Activated T-cell treated with anti-CD3 and anti-CD28 coated beads, Interleukin-2, amount 50 U/mL, for 48 hours (primary cell): ENCODE measurements at places on chromosomes 11 and 22.

- DNase-seq, result no peak
Measured at GRCh38 chr11:72696866-72697700, 22.9 kb upstream of the PDE2A start.

DNA sequence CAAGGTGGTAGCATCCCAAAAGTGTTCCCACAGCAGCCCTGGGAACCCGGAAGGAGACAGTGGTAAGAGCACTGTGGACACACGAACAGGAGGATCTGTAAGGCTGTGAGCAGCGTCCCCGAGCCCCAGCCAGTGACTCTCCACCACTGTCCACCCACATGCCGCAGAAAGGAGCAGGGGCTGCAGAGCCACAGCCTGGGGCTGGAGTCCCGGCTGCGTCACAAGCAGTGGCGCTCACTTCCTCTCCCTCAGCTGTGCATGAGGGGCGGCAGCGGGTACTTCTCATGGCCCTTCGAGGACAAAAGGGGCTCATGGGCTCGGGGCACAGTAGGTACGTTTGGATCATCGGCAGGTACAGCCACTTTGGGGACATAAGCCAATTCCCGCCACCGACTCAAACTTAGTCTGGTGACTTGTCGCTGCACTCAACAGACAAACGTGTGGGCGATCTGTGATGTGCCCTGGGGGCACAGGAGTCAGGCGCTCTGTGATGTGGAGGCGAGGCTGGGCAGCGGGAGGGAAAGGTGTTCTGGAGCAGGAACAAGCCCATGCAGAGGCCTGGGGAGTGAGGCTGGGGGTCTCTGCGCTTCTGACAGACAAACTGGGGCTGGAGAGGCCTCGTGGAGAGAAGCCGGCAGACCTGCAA, 68.5 kb downstream of the SCUBE1 start:
- DNase-seq, result no peak

DNA sequence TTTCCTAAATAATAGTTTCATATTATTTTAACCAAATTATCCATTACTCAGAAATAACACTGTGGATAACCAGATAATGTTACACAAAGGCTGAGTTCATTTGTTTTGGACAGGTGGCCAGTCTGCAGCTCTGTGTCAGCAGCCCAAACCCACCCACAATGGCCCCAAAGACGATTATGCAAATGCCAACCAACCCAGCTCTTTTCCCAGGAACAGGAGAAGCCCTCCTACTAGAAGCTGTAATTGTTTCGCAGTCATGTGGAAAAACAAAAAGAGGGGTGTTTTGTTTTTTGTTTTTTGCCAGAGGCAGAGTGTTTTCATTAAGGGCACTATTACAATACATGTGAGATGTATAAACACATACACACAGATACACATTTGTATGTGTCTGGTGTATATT, 102.1 kb downstream of the FCHSD2 start:
- no peak for DNase-seq

DNA sequence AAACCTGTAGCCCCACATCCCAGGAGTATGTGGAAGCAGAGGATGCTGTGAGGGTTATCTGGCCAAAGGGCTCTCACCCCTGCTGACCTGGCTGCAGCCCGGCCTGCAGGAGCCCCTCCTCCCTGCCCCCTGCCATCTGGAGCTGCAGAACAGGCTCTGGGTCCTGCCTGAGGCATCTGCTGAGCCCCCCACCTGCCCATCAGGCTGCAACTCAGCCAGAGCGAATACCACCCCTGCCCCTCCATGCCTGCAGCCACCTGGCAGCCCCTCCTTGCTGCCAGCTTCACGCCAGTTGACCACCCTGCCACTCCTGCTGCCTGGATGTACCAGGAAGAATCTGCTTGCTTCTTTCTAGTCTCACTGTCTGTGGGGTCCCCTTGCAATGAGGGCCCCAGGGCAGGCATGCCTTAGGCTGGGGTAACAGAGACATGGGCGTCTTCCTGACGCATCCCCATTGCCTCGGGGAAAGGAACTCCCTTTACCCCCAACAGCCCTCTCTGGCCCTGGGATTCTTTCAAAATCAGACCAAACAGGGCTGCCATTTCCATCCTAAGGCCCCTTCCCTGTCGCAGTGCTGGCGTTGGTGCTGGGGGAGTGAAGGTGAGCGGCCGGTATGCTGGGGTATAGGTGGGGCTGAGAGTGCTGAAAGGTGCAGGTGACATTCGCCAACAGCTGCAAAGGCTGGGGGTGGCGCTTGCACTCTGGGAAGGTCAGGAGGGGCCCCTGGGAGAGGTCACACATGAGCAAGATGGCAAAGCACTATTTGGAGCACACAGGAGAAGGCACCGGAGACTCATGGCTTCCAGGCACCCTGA, 1334.6 kb downstream of the TBC1D22A start:
- no peak for DNase-seq

DNA sequence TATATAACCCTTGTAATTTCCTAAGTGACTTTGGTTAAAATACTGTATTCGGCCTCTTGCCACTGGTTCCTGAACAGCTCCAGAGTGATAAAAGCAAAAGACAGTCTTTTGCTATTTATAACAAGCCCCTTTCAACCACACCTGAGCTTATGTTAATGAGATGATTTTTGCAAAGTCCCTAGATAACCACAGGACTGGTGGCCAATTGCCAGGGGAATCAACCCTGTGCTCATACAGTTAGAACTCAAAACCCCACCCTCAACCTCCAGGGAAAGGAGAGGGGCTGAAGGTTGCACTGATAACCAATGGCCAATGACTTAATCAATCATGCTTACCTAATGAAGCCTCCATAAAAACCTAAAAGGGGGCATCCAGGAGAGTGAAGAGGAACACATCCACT, 77.9 kb downstream of the SIK3 start:
- no peak for DNase-seq

DNA sequence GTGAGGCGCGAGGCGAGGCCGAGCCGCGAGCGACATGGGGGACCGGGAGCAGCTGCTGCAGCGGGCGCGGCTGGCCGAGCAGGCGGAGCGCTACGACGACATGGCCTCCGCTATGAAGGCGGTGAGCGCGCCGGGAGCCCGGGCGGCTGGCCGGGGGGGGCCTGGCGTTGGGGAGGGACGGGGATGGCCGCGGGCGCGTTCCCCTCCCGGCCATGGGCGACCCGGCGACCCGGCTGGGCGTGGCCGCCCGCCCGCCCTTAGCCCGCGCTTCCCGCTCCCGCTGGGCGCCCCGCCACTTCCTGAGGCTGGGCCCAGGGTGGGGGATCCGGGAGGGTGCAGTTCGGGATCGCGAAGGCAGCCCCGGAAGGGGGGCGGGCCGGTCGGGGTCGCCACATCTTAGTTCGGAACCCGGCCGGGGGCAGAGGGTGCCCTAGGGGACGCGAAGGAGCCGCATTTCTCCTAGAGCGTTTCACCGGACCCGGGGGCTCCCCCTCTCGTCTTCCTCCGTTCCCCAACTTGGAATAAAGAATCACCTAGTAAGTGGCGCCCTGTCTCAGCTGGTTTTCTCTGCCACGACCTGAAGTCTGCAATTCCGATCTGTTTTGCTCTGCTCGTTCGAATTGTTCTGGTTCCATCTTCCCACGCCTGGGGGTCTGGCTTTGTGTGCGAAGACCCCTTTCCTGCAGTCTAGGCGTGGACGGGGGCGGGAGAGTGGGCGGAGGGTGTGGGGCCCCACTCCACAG, 536 bp downstream of the YWHAH start:
- DNase-seq, result peak; percentile 54

- DNase-seq, result no peak
Measured at GRCh38 chr11:6623391-6624363, 4.5 kb upstream of the TPP1 start.

GRCh38 chr11:86067851-86068137, 1.1 kb downstream of the PICALM start:
- no peak for DNase-seq
